ENCODE measurements at places on chromosomes 2 and 18. TPM values are rescaled to one million over a fixed set of nuclear protein-coding genes. Genes with fewer than 3 reads are reported as not detected.

KYNU gene
- not detected for total RNA-seq

FABP1 gene
- not detected for total RNA-seq

SH3RF3 gene
- 6.3 TPM for total RNA-seq

TBC1D8 gene
- 0.47 TPM for total RNA-seq

HOXD13 gene
- total RNA-seq, result not detected

AQP12B gene
- not detected for total RNA-seq

CREB1 gene
- 43.9 TPM for total RNA-seq
